GM12878 (cell line): ENCODE measurements at places on chromosomes 1 and 21.

GRCh38 chr1:161511018-161511755, 5.9 kb downstream of the FCGR2A start:
- no peak for DNase-seq

DNA sequence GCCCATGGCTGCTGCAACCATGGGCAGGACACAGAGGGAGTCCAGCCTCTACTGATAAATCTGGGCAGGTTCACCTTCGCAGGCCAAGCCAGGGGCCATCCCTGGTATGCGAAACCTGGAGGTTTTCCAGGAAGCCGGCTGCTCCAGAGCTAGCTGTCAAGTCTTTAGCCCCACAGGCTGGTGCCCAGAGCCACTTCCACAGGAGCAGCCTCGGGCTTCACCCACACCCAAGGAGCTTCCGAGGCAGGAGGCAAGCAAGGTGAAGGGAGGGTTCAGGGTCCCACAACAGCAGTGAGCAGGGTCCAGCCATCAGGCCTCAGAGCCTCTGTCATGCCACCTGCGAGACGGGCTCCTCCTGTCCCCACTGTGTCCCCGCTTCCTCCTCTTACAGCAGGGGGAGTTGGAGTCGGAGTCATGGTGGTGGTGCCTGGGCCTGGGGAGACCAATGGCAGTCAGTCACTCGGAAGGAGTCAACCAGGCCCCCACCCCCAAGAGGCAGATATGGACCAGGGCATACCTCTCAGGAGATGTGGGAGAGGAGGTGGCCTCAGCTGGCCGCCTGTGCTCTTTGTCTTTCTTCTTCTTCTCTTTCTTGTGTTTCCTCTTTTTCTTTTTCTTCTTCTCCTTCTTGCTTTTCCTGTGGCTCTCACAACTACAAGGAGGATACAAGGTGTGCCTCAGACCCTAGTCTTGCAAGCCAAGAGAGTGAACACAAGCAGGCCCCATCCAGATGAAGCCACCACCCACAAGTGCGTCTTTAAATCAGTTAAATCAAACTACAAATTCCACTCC, 2.1 kb downstream of the C1orf35 start:
- DNase-seq, result no peak

DNA sequence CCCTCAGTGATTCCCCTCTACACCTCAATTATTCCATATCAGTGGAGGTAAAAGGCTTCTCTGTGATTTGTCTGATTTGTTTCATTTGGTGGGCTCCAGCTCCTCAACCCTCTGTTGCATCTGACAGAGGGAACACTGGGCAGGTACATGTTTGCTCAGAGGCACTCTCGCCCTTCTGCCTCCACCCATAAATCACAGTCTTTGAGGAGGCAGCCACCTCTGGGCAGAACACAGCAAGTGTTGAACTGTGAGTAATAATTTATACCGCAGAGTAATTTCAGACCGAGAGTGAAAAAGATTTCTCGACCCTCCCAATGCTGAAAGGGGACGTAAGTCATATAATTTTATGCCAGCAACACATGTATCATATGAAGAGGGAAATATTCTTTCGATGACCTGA, 330.1 kb upstream of the PBX1 start:
- no peak for DNase-seq

GRCh38 chr1:175072099-175072951, 4.7 kb downstream of the TNN start:
- DNase-seq, result no peak

- DNase-seq, result no peak
Measured at GRCh38 chr1:6239950-6240768, 3.8 kb upstream of the HES3 start.

GRCh38 chr1:8263791-8264190, 54.1 kb upstream of the SLC45A1 start:
- DNase-seq, result no peak

GRCh38 chr1:231162970-231163829, 1.3 kb downstream of the TRIM67 start:
- DNase-seq, result no peak

DNA sequence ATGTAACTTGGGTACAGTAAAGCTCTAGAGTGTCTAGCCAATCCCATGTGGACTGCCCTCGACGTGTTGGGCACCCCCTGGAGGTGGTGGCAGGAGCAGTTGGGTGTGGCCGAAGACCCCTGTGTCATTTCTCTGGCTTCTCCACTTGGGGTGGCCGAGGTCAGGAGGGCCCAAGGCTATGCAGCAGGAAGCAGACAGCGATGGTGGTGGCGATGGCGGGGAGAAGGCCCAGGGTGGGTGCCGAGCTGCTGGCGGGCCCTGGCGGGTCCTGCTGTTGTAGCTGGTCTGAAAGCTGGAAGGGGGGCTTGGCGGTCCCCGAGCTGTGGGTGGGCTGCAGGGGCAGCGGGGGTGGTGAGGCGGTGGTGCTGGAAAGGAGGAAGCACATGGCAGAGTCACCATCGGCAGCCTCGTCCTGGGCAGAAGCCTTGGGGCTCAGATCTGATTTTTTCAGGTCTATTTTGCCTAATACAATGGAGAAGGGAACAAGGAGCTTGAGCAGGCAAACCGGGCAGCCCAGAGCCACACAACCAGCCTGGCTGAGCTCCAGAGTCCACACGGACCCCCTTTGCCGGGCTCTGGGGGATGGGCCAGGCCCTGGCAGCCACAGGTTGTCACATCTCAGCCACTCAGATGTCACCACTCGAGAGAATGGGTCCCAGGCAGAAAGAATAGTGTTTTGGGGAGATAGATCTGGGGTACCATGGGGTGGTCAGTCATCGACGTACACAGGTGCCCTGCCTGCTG, 231.3 kb downstream of the TRABD2B start:
- no peak for DNase-seq

DNA sequence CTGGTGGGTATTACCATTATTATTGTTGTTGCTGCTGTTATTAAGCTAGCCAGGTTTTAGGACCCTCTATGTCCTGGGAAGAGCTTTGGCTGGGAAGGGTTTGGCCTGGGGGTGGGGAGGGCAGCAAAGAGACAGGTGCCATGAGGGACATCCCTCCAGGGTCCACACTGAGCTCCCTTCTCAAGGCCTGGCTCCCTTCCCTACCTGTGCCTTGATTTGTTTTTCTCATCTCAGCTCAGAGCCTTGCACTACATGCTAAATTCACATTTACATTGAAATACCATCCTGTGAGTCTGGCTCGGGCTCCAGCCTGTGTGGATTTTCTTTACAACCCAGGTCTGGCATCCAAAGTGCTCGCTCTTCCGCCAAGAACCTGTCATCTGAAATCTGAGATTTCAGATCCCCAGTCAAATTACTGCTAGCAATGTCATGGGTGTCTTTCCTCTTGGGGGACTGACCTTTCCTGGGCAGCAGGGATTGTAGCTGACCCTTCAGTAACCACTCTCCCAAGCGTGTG, 536.3 kb downstream of the PTPRU start:
- no peak for DNase-seq

DNA sequence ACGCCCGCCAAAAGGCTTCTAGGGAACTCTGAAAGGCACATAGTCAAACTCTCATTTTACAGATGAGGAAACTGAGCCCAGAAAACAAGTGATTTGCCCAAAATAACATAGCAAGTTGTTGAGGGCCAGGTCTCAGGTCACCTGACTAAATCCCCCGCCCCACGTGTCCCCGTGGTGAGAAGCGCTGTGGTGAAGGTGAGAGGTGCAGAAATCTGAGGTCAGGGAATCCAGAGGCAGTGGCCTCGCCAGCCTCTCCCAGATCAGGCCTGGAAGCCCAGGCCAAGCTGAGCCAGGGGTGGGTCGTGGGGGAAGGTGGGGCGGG, 5.1 kb downstream of the HDGF start:
- no peak for DNase-seq

GRCh38 chr1:24864370-24864777, 65.7 kb downstream of the RUNX3 start:
- DNase-seq, result no peak

- no peak for DNase-seq
Measured at GRCh38 chr1:8706995-8707396, 110.4 kb downstream of the RERE start.

DNA sequence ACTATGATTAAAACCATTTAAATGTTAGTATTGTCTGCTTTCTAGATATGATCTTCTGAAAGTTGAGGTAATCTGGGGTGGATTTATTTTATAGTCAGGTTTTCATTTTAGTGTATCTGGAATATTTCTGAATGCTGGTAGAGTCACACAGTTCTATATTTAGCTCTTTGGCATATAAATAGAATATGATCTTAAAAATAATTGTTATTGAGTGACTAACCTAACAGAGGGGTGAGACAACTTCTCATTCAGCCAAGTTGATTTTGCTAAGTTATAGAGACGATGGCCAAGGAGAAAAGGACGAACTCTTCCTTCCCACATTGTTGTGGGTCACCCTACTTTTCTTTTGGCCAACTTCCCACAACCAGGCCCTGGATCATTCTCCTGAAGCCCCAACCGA, 7.2 kb upstream of the MT1HL1 start:
- DNase-seq, result no peak

DNA sequence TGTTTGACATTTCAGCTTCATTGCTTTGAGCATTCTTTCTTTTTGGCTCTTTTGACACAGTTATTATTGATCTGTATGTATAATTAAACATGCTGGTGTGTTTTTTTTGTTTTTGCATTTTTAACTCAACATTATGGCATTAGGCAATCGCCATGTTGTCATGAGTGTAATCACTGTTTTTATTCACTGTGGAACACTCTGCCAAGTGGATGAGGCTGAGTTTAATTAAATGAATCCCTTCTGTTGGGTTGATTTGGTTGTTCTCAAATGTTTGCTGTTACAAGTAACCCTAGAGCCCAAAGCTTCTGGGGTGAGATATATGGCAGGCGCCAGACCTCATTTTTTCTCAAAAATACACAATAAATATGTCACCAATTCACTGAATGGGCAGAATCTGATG, 428.1 kb downstream of the MATN1 start:
- no peak for DNase-seq

DNA sequence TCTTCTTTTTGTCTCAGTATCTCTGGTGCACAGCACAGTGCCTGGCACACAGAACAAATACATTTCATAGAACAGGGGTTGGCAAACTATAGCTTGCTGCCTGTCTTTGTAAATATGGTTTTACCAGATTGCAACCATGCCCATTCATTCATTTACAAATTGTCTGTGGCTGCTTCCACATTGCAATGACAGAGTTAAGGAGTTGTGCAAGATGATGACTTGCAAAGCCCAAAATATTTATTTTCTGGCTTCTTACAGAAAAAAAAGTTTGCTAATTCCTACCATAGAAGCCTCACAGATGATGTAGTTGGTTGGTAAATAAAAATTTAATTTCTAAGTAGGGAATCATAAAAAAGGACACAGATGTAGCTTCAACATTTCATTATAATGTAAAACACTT, 11.2 kb upstream of the HMGB4 start:
- no peak for DNase-seq

DNA sequence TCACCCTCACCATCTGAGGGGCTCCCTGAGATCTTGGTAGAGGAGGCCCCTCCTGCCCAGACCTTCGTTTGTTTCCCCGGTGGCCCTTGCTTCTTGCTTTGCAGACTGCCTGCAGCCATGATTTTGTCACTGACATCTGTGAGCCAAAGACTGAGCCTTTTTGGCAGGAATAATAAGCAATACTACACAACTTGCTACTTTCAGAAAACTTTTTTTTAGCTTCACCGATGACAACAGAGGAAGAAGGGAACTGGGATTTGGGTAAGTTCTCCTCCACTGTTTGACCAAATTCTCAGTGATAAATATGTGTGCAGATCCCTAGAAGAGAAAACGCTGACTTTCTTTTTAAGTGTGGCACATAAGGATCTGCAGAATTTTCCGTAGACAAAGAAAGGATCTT, 11.7 kb upstream of the CD101 start:
- DNase-seq, result no peak

DNA sequence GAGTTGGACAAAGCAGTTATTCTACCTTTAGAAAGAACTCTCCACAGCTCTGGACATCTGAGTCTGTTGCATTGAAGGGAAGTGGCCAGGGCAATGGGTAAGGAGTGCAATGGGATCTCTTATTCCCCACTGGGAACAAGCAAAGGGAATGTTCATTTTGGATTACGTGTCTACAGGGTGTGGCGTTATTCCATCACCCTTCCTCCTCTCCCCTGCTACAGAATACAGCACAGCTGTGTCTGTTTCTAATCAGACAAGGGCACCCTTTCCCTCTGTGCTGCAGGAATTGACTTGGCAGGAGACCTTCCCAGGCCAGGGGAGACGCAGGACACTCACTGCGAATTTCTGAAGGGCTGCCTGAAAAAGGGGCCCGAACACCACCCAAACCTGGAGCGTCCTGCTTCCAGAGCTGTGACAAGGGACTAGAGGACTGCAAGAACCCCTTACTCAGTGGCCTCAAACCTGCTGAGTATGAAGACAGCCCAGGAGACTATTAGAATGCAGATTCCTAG, 163.6 kb upstream of the RAB4A start:
- no peak for DNase-seq

DNA sequence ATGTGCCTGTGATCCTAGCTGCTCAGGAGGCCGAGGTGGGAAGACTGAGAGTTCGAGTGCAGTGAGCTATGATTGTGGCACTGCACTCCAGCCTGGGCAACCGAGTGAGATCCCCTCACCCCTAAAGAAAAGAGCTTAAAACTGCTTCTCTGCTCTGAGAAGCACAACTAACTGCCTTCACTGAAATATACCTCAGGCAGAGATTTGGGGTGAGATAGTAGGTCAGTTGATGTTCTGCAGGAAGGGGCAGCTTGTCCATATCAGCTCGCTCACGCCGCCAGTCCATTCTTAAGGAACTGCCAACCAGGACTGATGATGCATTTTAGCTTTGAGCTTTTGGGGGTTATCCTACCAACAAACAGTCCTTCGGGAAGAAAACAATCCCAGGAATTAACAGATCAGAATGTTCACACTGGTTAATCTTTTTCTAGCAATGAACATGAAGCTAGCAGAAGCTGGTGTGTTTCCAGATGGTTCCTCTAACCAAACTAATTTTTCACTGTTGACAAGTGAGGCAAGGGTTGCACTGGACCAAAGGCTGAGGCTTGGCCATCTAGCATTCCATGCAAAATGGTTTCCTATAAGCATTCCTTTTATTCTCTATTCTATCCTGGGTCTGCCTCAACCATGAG, 31.6 kb downstream of the LHX4 start:
- no peak for DNase-seq

GRCh38 chr21:19320291-19320690, 916.7 kb upstream of the TMPRSS15 start:
- no peak for DNase-seq

GRCh38 chr1:58710190-58711085, 10.6 kb upstream of the MYSM1 start:
- no peak for DNase-seq
